Left renal cortex interstitium (tissue), 4 donors: ENCODE measurements at places on chromosomes 3 and 15.
A peak's percentile ranks its signal among the peaks of the same experiment; 100 is the strongest.

GRCh38 chr3:53231532-53232511, 24.0 kb downstream of the TKT start:
- no peak for DNase-seq

- DNase-seq: no peak
These were observed 19.4 kb upstream of the CA12 start for GRCh38 chr15:63401078-63401477.

DNA sequence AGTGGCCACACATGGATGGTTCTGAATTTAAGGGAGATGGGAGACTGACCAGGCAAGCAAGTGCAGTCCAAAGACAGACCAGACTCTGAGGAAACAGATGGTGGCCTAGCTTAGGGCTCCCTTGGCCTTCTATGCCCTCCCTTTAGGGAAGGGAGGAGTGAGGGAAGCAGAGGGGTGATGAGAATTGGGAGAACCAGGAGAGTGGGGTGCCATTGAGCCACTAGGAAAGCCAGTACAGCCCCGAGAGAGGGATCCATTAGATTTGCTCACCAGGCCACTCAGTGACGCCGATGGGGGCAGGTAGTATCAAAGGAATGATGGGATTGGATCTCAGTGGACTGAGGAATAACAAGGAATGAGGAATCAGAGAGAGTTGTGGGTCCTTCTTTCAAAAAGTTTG, 30.4 kb upstream of the HERC1 start:
- no peak for DNase-seq

- DNase-seq: no peak
These were observed 45.0 kb downstream of the ZNF860 start for GRCh38 chr3:32026593-32026992.

- no peak for DNase-seq
These were observed 49.6 kb downstream of the ISG20 start for GRCh38 chr15:88688394-88688933.

- no peak for DNase-seq
These were observed 29.7 kb upstream of the OR4F6 start for GRCh38 chr15:101773496-101774100.

GRCh38 chr3:47580481-47580880, 1.8 kb upstream of the CSPG5 start:
- no peak for DNase-seq

- DNase-seq: no peak
These were observed 227.0 kb downstream of the CPNE4 start for GRCh38 chr3:131807822-131808221.

GRCh38 chr3:112405845-112406244, 72.9 kb downstream of the CD200 start:
- DNase-seq: no peak

DNA sequence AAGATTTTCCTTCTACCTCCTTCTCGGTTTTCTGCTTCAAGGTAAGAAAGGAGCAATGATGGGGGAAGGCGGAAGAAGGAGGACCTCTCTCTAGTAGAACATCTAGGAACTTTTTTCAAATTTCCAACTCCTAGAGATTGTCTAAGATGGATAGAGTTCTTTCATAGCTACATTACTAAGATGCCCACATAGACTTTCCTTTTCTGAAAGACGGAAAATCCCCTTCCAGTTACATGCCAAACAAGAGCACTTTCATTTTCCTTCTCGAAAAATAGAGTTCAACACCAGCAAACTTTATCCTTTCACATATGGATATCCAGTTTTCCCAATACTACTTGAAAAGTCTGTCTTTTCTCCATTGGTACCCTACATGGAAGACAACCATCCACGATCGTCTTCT, 692 bp downstream of the HTR3E start:
- DNase-seq: no peak

DNA sequence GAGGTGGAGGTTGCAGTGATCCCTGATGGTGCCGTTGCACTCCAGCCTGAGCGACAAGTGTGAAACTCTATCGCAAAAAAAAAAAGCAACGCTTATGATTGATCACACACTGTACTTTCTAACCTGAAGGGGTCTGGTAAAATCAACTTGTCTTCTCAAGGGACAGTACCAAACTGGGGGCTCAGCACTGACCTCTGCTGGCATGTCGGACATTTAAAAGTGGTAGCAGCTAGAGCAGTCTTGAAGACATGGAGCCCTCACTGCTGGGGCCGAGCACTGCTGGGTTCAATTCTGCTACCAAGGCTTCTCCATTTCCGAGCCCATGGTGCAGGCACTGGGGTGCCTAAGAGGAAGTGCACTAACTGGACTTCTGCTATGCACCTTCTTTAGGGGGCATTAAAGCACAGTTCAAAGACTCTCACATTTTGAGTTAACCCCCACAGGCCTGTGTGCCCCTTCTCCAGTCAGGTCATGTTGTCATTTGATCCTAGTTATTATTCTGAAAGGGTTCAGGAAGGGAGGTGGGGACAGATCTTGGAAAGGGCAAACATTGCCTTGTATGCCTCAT, 26.4 kb upstream of the LAMP3 start:
- DNase-seq: no peak

GRCh38 chr3:59538753-59539432, 489.1 kb upstream of the CFAP20DC start:
- DNase-seq: no peak

DNA sequence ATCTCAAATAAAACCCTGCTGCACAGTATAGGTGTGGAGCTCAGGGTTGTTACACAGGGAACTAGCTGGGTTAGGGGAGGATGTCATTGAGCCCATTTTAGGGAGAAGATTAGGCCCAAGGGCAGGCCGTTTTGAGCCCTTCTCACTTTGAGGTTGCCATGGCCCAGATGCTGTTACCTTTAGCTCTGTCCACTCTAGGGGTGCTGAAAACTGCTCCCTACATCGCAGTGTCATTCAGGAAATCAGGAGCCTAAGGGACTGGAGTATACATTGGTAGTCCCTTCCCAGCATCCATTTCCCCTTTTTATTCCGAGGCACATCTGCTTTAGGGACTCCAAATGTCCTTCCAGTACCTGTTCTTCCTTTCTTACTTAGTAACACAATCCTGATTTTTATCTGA, 79.0 kb upstream of the SELENOK start:
- DNase-seq: no peak

- no peak for DNase-seq
These were observed 4.9 kb upstream of the CHRNA3 start for GRCh38 chr15:78625606-78626280.

- DNase-seq: no peak
These were observed 39.9 kb downstream of the SFMBT1 start for GRCh38 chr3:53005854-53006513.

GRCh38 chr15:94457661-94458060, 226.3 kb downstream of the MCTP2 start:
- DNase-seq: no peak

DNA sequence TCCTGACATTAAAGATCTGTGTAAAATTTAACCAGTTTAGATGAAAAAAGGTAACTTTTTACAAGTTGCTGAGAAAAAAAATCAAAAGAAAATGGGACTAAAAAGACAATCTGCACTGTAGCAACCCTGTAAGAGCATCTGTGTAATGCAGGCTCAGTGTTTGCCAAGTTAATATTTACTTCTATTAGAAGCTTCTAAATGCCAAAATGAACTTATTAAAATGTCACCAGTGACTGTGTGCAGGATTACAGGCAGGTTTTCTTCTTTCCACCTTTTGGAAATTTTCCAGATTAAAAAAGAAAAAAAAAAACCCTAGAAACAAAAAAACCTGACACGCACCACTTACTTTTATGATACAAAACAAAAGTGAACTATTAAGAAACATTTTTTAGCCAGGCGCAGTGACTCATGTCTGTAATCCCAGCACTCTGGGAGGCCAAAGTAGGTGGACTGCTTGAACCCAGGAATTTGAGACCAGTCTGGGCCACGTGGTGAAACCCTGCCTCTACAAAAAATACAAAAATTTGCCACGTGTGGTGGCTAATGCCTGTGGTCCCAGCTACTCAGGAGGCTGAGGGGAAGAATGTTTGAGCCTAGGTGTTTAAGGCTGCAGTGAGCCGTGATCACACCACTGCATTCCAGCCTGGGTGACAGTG, 87.2 kb downstream of the TJP1 start:
- no peak for DNase-seq

- no peak for DNase-seq
These were observed 113.0 kb upstream of the GOLGA8J start for GRCh38 chr15:29969562-29970401.

DNA sequence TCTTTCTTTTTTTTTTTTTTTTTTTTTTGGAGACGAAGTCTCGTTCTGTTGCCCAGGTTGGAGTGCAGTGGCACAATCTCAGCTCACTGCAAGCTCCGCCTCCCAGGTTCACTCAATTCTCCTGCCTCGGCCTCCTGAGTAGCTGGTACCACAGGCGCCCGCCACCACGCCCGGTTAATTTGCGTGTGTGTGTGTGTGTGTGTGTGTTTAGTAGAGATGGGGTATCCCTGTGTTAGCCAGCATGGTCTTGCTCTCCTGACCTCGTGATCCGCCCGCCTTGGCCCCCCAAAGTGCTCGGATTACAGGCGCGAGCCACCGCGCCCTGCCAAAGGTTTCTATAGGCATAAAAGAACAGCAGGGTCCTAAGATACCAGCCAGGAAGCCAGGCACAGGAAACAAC, 261.0 kb upstream of the CCDC54 start:
- DNase-seq: no peak

DNA sequence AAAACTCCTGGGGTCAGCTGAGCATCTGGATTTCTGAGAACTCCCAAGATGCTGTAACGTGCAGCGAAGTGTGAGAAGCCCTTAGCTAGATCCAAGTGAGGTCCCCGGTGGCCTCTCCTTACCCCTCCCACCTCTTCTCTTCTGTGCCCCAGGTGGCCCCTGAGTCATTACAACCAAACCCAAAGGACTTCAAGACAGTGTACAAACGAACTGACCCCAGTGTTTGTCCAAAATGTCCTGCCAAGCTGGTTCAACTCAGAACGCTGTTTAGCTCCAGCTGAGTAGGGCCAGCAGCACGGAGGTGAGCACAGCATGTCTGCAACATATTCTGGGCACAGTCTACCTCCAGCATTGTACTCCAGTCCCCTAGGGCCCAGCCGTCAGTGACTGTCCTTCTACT, 73.9 kb upstream of the OXTR start:
- DNase-seq: no peak

GRCh38 chr3:140629357-140630137, 48.3 kb upstream of the TRIM42 start:
- no peak for DNase-seq

GRCh38 chr3:114660124-114660523, 366.3 kb downstream of the TIGIT start:
- peak; percentile 33 for DNase-seq

DNA sequence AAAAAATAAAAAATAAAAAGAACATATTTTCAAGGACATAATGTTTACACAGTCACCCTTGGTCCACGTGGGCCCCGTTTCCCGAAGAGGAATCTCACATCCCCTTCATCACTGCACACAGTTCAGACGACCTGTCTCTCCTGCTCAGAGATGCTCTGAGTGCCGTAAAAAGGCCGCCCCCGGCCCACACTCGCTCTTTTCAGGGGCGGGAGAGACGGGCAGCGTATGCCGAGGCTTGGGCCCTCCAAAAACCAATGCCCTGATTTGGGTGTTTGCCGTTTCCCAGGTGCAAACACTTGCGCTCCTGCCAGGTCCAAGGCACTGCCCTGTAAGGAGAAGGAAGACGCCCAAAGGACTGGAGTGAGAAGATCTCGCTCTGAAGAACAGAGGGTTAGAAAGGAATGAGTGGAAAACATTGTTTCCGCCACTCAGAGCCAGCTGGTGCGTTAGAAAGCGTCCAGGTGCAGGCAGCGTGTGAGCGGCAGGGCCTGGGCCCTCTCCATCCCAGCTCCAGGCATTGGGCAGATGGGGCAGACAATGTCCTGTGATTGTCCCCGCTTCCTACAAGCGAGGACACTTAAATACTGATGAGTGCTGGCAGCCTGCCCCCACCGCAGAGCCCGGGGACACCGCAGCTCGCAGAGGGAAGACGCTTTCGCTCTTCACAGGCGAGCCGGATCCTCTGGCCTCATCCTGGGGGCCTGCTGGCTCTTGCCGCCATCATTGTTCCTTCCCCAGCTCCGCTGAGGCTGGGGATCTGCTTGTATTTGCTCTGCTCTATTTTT, 53.2 kb downstream of the NIPA2 start:
- DNase-seq: no peak

GRCh38 chr3:3309887-3310286, 130.4 kb upstream of the CRBN start:
- no peak for DNase-seq

GRCh38 chr3:67678665-67679064, 24.3 kb upstream of the SUCLG2 start:
- DNase-seq: no peak

DNA sequence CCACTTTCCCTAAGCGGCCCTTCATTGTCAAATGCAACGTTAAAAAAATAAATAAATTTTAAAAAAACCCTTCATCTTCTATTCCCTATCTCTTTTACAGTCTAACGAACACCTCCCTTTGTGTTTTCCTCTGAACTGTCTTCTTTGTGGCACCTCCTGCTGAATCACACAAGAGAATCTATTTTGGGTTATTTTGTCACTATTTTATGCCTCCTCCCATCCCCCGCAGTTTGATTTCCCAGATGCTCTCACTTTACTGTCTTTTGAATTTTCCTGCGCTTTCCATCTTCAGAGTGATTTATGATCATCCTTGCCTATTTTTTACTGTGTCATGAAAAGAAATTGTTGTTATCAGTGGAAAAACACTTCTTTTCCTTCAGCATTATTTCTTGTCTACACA, 32.5 kb downstream of the RYR3 start:
- DNase-seq: no peak

GRCh38 chr15:91776104-91776503, 77.4 kb upstream of the SLCO3A1 start:
- DNase-seq: no peak

GRCh38 chr3:156443079-156443478, 111.8 kb downstream of the SSR3 start:
- no peak for DNase-seq

- DNase-seq: no peak
These were observed 58.9 kb upstream of the TP63 start for GRCh38 chr3:189572249-189572648.

- no peak for DNase-seq
These were observed 588.9 kb downstream of the NTRK3 start for GRCh38 chr15:87667643-87668042.

DNA sequence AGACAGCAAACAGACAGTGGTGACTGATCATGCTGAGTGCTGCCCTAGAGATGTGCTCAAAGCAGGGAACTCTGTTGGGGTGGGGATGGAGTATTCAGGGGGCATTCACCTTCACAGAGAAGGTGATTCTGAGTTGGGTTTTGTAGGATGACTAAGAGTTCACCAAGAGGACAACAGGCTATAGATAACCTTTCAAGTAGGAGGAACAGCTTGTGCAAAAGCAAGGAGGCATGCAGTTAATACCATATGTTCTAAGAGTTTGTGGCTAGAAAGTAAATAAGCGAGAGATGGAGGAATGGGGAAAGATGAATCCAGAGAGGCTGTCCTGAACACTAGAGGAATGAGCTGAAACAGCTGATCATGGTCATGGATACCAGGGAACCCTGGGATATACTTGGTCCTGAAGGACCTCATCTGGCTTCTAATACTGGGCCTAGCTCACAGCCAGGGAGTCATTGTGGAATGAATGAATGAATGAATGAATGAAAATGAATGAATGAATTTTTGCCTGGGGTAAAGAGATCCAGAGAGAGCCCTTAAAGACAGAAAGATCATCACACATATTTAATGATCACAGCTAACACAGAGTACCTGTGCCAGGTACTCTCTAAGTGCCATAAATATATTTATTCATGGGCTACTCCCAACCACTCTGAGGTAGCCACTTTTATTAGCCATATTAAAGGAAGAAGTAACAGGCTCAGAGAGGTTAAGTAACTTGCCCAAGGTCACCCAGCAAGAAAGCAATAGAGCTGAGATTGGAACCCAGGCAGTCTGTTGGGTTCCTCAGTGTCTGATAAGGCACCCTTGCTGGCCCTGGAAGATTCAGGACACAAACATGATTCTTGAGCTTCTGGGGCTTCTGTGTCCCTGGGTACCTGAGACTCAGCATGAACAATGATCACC, 22.0 kb downstream of the SMAD6 start:
- no peak for DNase-seq
